ENCODE measurements at places on chromosomes 4 and X.

DNA sequence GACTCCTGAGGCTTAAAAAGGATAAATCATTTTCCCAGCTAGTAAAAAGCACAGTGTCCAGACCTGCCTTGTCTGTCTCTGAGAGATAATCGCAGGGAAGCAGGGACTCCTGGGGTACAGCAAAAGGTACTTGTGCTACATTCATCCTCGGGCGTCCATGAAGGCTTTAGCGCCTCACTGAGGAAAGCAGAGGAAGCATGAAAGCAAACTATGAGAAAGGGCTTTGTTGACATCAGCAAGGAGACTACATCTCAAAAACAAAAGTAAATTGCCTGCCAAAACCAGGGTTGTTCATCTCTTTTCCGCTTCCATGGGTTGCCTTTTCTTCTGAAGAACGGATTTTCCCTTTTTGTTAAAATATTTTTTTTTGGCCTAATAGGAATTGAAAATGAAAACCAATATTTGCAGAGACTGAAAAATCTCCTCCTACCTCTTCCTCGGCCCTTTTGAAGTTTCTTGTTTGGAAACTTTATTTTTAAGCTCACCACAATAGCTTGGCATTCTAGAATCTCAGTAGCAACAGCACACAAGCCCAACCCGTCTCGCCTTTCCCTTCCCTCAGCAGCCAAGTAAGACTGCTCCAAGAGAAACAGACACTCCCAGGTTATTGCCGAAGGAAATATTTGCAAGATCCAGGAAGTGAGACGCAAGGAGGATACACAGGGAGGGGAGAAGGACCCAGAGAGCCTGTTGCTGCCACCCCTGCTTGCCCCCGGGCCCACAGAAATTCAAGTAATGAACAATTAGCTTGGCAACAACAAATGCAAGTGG lies 148.3 kb upstream of the DGKK start:
- DNase-seq = no peak

DNA sequence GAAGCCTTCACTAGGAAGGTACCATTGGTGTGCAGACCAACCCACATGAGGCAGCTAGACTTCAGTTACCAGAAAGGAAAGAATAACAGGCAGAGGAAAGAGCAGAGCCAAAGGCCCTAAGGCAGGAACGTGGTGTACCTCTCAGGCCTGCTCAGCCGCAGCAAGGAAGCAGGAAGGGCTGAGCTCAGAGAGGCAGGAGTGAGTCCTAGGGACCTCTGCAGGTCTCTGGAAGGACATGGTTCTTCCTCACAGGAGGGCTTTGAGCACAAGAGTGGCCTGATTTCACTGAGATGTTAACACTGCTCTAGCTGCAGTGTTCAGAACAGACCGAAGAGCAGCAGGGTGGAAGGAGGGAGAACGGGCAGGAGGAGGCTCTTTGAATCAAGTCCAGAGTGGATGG lies 124.6 kb downstream of the DCHS2 start:
- no peak for DNase-seq

DNA sequence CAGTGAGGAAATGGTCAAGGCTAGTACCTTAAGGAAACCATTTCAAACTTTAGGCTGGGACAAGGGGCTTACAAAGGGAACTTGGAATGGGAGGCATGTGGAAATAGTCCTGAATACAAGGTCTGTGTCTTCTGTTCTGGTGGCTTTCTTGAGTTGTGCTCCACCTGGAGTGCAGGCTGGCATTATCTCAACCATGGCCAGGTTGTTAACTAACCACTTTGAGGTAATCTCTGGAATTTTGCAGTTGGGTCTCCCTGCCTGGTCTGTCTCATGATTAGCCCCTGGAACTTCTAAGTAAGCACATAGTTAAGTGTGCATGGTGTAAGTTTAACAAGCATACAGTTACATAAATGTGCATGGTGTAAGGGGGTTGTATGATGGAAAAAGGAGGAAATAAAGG lies 77.5 kb downstream of the PCDH18 start:
- DNase-seq = no peak

GRCh38 chr4:3374667-3375066 lies 67.1 kb upstream of the HGFAC start:
- DNase-seq = no peak

- no peak for DNase-seq
Measured at GRCh38 chrX:19057856-19058255, 64.4 kb downstream of the ADGRG2 start.

DNA sequence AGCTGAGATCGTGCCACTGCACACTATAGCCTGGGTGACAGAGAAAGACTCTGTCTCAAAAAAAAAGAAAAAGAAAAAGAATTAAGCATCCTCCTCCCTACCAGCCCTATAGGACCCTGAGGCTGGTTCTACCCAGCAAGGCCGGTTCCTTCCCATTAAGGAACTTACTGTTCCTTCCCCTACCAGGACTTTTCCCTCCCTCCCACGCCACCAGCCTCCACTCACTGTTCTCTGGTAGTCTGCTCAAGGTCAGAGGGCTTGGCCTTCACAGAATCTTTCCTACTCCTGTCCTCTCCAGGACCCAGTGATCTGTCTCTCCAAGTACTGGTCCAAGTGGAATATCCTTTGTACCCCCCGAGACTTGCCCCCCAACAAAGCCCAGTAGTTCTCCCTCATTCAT lies 1.4 kb downstream of the GRIPAP1 start:
- no peak for DNase-seq

GRCh38 chrX:22345884-22346283 lies 73.2 kb downstream of the CBLL2 start:
- no peak for DNase-seq

DNA sequence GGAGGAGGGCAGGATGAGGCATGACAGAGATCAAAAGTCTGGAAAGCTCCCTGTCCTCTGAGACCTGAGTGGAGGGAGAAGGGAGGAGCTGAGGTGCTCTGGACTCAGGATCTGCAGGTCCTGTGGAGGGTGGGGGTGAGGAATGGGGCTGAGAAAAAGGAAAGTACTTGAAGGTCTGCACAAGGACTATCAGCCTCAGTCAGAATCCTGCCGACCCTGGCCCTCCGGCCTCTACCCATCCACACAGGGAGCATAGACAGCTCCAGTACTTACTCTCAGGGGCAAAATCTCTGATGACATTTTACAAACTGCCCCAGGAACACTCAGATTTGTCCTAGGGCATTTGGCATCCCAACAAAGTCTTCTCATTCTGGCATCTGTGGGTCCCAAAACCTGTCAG lies 991 bp upstream of the ITIH6 start:
- no peak for DNase-seq

DNA sequence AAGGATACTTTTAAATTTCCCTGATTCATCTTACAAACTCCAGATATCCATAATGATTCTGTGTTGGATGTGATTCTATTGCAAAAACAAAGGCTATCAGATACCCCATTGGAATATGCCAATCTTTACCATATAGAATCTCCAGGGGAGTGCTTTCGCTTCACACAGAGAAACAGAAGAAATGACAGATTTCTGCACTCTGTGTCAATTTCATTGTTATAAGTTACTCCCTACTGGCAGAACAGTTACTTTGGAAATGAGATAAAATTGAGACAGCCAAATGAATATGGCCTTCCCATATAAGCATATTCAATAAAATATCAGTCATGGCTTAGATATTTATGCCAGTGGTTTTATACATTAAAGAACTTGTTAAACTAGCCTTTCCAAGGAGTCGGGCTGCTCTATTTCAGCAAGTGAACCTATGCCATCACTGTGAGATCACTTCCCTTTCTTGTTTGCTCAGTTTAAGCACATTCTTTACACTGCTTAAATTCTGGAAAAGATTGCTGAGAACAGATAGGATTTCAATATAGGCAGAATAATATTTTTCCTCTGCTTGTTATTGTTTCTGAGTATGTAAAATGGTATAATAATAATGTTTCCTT lies 127.5 kb upstream of the ANXA10 start:
- no peak for DNase-seq

DNA sequence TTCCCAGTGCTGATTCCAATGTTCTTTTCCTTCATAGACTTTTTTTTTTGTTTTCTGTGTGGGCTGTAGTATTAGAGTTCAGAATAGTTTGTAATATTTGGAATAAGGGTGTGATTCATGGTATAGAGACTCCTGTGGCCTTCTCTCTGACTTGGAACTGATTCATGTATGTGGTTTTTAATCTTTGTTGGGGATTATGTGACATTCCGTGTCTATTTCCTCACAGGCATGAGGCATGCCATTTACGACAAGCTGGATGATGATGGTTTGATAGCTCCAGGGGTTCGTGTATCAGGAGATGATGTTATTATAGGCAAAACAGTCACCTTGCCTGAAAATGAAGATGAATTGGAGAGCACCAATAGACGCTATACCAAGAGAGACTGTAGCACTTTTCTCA lies 44.4 kb downstream of the POLR2B start:
- no peak for DNase-seq

DNA sequence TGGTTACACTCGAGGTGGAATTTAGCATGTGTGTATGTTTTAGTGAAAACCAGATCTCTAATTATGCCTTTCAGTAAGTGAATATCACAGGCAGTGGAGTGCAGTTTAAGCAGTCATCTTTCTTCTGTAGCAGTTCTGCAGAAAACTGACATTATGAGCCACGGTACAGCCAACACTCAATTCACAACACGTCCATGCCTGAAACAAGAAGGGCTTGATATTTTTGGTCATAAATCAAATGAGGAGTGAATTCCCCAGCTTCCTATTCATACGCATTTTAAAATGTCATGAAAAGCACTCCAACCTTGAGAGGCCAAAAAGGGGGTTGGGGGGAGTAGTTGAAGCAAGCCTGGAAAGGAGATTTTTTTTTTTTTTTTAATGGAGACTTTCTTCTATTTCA lies 316.7 kb downstream of the ARHGAP10 start:
- no peak for DNase-seq

DNA sequence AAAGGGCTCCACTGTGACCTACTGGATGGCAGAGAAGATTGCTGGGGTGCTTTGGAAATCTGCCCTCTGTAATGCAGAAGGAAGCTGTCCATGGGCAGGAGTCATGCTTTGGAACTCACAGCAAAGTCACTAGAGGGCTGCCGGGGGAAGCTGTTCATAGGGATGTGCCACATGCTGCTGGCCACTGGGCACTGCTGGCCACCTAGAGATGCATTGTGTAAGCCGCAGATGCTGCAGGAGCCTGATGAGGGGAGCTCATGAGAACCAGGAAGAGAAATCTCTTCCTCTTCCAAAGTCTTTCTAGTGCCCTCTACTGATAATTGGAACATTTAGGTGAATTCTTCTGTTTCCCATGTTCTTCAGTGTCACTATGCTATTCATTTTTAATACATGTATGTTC lies 31.2 kb upstream of the UXT start:
- no peak for DNase-seq

GRCh38 chr4:101018836-101019235 lies 328.5 kb downstream of the PPP3CA start:
- peak; percentile 73 for DNase-seq

DNA sequence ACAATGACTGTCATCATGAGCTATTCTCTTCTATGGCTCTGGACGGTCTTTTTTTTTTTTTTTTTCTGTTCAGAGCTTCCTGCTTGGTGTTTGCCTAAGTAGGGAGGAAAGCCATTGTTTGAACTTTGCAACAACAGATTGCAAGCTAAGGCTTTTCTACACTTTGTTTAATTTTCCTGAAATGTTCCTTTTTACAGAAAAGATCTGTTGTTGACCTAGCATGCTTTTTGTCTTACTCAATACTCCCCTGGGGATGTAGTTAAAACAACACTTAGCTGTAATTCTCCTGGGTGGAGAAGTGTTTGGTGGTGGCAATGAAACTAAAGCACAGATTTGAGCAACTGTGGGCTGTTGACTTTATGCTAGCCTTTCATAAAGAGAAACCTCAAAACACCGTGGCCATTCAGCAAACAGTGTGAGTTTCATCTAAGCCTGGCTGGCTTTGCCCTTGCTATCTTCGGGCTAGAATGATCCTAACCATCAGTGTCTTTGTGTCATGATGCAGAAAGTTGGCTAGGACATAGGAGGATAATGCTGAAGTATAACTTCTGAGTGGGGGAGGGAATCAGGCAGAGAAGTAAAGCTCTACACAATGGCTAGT lies 110.5 kb downstream of the ANXA3 start:
- peak; percentile 40 for DNase-seq

- no peak for DNase-seq
Measured at GRCh38 chr4:186351668-186352194, 85.7 kb downstream of the F11 start.

DNA sequence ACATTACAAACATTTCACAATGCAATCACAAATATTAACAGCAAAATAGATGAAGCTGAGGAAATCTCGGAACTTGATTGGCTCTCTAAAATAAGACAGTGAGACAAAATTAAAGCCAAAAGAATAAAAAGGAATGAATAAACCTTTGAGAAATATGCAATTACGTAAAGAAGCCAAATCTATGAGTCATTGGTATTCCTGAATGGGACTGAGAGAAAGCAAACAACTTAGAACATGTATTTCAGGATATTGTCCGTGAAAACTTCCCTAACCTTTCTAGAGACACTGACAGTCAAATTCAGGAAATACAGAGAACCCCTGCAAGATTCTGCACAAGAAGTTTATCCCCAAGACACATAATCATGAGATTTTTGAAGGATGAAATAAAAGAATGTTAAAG lies 48.4 kb upstream of the SPANXN2 start:
- no peak for DNase-seq

GRCh38 chrX:136541294-136541693 lies 9.3 kb downstream of the VGLL1 start:
- DNase-seq = no peak

- DNase-seq = no peak
Measured at GRCh38 chrX:105723966-105724735, 98.2 kb upstream of the NRK start.

- no peak for DNase-seq
Measured at GRCh38 chr4:104967034-104967401, 179.7 kb upstream of the TET2 start.

GRCh38 chr4:6986072-6986780 lies 56.9 kb upstream of the TADA2B start:
- DNase-seq = no peak
